AG10803 (cell line): ENCODE measurements at places on chromosomes 12 and 14.

- no peak for DNase-seq
These were observed 1.1 kb downstream of the AQP2 start for GRCh38 chr12:49951411-49952240.

- no peak for DNase-seq
These were observed 20.4 kb downstream of the TTC9 start for GRCh38 chr14:70662080-70662479.

DNA sequence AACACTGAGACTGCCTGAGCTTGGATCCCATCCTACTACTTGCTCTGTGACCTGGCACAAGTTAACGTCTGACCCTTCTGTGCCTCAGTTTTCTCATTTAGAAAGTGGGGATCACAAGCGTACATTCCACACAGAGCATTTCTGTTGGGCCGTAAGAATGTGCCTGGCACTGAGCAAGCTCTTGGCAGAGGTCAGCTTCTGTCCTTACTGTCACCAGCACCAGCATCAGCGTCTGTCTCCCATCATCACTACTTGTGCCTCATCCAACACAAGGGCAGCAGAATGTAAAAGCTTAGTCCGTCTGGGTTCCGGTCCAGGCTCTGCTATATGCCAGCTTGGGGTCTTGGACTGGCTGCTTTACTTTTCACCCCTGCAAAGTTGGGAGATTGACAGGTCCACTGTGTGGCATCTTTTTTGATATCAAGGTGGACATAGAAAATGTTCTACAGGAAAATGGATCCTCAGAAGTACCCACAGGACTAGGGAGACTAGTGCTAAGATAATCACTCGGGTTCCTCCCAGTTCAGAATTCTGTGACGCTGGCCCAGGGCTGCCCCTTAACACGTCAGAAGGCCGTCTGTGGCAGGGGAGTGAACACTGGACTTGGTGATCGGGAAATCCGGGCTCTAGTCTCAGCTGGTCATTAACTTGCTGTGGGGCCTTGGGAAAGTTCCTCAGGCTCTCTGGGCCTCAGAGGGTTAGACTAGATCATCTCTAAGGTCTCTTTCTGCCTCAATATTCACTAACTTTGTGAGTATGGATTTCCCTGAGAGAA is 65.9 kb downstream of the CACNA1C start:
- DNase-seq, result no peak

DNA sequence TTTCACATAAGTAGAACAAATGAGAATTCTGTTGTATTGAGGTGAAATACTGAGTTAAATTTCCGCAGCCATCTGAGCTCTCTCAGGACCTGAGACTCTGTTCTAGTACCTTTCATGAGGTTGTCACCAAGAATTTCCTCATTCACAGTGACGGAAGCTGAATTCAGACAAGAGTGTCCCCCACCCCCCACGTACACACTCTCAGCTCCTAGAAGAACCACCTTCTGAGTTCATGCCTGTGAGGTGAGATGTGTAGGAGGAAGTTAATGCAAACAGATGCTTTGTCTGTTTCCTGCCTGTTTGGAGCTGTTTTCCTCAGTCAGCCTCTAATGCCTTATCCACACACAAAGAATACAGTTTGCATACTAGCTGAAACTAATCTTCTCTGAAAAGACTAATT is 18.2 kb downstream of the BICDL1 start:
- no peak for DNase-seq

DNA sequence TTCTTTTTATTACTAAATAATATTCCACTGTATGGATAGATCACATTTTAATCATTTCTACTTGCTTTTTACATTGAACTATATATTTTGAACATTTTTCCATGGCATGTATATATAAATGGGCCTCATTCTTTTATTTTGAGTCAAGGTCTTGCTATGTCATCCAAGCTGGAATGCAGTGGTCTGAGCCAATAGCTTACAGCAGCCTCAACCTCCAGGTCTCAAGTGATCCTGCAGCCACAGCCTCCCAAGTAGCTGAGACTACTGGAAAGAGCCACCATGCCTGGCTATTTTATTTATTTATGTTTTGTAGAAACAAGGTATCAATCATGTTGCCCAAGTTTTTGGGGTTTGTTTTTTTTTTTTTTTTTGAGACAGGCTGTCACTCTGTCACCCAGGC is 7.6 kb downstream of the FCF1 start:
- peak; percentile 53 for DNase-seq

DNA sequence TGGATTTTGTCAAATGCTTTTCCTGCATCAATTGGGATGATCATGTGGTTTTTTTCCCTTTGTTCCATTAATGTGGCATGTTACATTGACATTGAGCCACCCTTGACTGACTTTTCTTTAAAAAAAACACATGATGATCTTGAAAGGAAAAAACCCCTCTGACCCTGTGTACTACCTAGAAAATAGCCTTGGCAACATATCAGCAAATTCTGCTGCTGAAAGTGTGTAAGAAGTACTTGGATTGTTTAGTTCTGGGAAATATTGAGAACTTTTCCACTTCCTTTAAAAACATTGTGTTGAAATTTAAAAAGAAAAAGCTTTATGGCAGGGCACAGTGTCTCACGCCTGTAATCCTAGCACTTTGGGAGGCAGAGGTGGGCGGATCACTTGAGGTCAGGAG is 20.7 kb downstream of the ACACB start:
- DNase-seq, result no peak

- no peak for DNase-seq
These were observed 20.6 kb downstream of the LRTM2 start for GRCh38 chr12:1840981-1841425.

DNA sequence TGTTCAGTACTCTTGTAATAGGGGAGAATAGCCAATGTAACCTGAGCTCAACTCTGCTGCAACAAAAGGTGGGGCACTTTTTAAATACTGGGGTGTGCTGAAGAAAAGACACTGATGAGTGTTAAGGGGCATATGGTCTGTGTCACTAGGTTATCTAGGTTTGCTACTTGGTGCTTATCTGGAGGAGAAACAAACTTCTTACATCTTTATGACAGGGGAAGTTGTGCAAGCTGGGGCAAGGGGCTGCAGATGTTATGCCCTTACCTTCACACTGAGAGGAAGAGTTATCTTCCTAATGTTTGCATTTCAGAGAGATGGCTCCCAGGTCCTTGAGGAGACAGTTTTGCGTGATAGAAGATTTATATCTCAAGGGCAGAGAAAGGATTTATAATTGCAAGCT is 90.9 kb upstream of the PKP2 start:
- DNase-seq, result no peak

DNA sequence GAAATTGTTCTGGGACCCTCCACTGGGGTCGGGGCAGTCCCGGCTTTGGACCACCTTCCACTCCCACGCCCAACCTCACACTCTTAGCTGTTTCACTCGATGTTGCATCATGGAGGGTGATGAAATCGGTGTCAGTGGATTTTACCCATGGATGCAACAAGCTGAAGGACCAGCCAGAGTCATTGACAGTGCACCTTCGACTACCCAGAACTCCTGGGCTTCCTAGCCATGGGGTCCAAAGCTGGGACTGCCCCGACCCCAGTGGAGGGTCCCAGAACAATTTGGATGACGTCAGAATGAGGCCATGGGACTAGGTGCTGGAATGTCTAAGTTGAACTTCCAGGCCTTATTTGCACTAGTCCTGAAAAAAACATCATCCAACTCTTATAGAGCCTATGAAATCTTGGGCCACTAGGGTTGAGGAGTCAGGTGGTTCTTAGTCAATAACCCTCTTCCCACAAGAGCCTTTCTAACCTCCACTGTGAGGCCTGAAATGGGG is 882 bp upstream of the IL23A start:
- no peak for DNase-seq
